GM13977 (cell line): ENCODE measurements at places on chromosomes 7 and 10.

DNA sequence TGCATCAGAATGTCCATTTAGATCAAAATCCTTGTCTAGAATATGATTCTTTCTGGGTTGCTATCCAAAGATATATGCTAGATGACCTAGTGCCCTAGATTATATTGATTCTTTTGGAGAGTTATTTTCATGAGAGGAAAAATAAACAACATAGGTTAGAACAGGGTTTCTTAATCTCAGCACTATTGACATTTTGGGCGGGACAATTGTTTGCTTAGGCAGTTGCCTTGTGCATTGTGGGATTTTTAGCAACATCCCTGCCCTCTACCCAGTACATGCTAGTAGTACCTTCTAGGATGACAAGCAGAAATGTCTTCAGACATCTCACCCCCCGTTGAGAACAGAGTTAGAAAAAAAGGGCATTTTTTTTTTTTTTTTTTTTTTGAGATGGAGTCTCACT, 25.1 kb upstream of the LAMB1 start:
- DNase-seq: no peak

- no peak for DNase-seq
Observed at GRCh38 chr10:58322835-58323209, 12.0 kb upstream of the UBE2D1 start.

GRCh38 chr7:6423942-6424701, 23.6 kb downstream of the DAGLB start:
- DNase-seq: peak; percentile 42

- DNase-seq: peak; percentile 54
Observed at GRCh38 chr10:113666682-113667252, 2.9 kb upstream of the NRAP start.

DNA sequence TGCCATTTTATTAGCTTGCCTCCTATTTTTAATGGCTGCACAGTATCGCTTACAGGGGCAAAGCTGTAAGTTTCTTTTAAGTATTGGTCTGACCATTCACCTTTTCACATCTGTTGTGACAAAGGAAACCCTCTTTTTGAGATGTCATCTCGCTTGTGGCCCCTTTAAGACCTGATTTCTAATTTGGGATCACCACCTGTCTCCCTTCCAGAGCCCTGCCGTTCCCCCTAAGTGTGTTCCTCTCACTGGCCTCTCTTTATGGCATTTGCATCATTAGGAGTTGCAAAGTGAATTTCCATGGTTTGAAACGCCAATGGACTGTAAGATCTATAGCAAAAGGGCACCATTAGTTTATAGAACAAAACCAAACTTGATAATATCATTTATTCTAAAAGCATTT, 1.4 kb downstream of the EPDR1 start:
- no peak for DNase-seq
